Kidney (tissue), 22 donors: ENCODE measurements at places on chromosomes 11 and 22.
A peak's percentile ranks its signal among the peaks of the same experiment; 100 is the strongest.

GRCh38 chr11:94049351-94049750 is 28.2 kb downstream of the HEPHL1 start:
- no peak for DNase-seq

DNA sequence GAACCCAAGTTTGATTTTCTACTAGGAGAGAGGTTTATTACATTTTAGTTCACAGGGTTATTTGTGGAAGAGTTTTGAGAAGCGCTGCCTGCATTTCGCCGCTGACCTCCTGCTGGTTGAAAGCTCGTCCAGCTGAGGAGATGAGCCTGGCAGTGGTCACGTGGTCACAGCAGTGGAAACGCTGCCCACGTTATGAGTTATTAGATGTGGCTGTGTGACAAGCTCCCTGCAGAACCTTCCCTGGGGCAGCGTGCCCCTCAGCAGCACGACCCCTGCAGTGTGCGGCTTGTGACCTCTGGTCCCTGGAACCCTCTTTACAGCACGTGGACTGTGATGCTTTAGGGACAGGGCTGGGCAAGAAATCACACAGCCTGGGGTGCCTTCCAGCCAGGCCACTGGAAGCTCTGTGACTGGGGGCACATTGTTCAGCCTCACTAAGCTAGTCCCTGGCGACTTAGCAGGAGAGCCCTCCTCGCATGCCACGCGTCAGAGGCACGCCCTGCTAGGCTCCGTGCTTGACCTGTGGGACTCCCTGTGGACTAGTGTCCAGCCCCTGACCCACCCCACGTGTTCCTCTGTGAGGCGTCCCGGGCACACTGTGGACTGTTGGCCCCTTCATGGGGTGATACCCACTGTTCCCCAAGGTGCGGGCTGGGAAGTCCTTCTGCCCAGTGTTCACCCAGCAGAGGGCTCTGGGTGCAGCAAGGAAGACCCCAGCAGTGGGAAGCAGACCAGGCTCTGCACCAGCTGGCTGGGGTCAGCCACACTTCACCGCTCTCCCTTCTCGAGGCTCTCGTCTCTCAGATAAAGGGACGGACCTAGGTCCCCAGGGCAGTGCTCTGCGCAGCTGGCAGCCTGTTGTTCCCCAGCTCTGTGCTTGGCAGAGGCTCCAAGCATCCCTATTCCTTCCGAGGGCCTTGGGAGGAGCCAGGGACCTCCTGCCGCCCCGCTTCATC is 349.5 kb downstream of the TBC1D22A start:
- peak; percentile 48 for DNase-seq

DNA sequence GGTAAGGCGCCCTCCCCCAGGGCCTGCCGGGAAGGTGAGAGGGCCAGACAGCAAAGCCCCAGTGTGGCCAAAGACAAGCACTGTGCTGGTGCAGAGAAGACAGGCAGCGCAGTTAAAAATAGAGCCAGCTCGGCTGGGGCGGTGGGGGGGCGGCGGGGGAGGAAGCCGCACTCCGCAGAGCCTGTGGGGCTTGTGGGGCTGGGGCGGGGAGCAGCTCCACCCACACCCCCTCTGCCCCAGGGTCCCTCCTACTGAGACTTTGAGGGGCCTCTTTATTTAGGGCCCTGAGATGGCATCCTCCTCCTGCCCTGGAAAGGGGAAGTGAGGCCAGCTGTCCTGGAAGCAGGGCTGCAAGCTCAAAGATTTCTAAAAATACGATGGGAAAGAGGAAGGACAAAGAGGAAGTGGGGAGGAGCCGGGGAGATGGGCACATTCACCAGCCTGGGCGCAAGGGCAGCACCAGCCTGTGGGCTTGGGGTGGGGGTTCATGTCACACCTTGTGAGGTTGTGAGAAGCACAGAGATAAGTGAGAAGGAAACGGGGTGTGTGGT is 2.6 kb downstream of the CYTH4 start:
- no peak for DNase-seq

GRCh38 chr11:34224434-34224966 is 119.1 kb downstream of the NAT10 start:
- no peak for DNase-seq

GRCh38 chr11:41522899-41523672 is 63.6 kb upstream of the LRRC4C start:
- no peak for DNase-seq

- DNase-seq: no peak
Measured at GRCh38 chr11:102225689-102226568, 91.4 kb upstream of the BIRC3 start.

DNA sequence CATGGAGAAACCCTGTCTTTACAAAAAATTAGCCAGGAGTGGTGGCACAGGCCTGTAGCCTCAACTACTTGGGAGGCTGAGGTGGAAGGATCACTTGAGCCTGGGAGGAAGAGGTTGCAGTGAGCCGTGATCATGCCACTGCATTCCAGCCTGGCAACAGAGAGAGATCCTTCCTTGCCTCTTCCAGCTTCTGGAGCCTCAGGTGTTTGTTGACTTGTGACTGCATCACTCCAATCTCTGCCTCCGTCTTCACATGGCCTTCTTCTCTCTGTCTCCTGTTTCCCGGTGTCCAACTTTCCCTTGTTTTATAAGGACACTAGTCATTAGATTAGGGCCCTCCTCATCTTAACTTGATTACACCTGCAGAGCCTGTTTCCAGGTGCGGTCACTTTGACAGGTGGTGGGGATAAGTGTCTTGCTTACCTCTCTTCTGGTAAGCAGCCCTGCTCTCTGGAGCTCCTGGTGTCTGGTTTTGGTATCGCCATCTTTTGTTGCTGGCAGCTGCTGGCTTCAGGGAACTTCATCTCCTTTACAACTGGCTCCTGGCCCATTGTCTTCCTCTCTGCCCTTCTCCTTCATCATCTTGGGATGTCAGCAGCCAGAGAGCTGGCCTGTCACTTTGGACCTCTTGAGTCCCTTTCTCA is 8.2 kb upstream of the USP2 start:
- DNase-seq: no peak
